ENCODE measurements at places on chromosomes 3 and 15. TPM values are rescaled to one million over a fixed set of nuclear protein-coding genes. Genes with fewer than 3 reads are reported as not detected.
A peak's percentile ranks its signal among the peaks of the same experiment; 100 is the strongest.

DNA sequence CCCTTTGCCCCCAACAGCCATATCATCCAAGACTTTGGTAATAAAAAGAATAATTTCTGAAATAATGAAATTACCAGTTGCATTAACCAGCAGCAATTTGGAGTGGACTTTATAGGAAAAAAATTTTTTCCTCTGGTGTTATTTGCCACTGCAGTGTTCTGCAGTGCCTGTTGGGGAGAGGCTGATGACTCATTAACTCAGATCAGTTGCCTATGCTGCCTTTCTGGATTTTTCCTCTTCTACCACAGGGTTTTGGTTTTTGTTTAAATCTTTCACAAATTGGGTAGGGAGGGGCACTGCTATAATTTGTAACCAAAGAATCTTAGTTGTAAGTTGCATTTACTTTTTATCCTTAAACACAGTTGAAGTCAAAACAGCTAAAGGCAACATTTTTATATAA is 22.7 kb downstream of the ATP6V1A start:
- DNase-seq: no peak

- no peak for DNase-seq
Measured at GRCh38 chr3:159782724-159783421, 205.8 kb upstream of the IL12A start.

GRCh38 chr3:52298149-52299098 is 10.8 kb downstream of the GLYCTK start:
- DNase-seq: peak; percentile 79

DNA sequence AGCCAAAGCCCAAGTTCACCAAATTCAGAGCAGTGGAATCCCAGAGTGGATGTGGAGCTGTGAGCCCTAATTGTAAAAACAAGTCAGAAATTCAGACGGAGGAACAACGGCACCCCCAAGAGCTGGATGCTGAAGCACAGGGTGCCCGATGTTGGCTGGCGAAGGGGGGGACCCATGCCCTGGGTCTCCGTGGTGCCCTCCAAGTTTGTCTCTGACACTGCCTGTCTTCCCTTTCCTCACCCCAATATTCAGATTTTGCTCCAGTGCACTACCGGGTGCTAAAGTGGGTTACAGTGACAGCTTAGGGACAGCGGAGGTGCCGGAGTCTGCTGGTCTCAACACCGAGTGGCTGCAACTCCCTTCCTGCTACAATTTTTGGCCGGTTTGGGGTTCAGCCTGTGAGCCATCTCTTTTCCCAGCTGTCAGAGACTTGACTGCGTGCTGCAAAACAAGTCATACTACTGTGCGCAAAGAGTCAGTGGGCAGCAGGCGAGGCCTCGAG is 6.6 kb downstream of the GRIP2 start:
- no peak for DNase-seq

DNA sequence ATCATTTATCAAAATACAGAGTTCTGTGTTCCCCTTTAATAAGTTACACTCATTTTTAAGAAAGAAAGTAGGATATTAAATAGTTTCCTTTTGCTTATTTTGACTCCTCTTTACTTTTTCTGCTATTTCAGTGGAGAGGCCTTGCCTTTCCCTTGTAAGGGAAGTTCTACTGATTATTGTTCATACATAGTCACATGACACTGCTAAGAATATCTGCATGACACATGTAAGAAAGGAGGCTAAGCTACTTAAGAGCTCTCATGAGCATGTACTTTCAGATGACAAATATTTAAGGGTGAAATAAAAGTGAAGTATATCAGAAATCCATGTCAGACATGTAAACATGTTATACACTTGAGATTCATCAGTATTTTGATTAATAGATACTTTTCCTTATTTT is 39.0 kb downstream of the MYRIP start:
- DNase-seq: no peak

Gene DNAJC17
- total RNA-seq: 39.8 TPM

GRCh38 chr3:16305111-16305541 is 40.1 kb downstream of the OXNAD1 start:
- DNase-seq: no peak

DNA sequence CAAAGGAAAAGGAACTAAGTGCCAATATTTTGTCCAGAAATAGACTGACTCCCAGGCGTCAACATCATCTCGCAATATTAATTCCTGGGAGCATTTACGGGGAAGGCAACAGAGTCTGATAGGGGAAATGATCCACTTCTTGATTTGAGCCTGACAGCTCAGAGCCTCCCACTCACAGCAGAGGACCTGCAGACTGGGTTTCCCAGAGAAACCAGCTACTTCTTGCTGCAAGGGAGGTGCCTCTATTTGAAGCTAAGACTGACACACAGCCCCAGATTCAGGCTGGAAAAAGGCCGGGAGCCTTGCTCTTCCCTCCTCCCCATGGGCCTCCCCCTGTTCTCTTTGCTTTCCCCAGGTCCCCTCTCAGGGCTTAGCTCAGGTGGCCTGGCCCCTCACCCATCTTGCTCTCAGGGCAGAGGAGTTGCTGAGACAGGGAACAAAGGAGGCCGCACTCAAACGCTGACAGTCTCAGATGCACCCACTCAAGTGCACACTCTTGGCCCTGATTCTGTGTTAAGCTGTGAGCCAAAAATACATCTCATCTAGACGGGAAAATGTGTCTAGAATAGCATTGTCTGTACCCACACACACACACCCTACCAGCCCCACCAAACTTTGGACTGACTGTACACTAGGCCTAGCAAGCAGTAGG is 49.8 kb upstream of the DCLK3 start:
- peak; percentile 40 for DNase-seq

DNA sequence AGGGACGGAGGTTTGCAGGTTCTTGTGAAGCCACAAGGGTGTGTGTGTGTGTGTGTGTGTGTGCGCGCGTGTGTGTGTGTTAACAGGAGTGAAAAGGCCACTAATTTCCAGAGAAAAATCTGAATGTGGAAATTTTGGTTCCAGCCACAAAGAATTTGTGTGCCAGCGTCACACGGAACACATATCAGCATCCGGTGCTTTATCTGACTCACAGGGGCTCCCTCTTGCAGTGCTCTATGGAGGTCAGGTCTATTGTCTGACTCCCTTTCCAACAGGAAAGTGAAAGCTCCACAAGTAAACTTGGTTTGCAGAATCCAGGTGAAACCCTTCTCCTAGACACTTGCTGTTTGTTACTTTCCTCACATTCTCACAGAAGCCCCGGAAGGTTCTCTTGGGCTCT is 6.2 kb downstream of the CLDN11 start:
- DNase-seq: no peak

DNA sequence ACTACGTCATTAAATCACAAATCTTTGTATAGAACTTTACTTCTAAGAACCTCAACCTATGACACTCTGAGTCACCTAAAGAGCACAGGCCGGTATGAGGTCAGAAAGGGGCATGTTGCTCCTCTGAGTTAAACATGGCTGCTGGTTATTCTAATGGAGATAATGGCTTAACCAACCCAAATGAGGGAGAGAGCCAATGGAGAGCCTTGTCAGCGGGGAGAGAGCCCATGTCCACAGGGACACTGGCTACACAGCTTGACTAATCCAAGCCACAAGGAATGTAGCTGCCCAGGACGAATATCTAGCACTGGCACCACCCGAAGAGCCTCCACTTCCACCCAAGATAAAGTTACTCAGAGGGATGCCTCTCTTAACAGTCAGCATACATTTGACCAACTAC is 77.0 kb upstream of the STAC start:
- no peak for DNase-seq

DNA sequence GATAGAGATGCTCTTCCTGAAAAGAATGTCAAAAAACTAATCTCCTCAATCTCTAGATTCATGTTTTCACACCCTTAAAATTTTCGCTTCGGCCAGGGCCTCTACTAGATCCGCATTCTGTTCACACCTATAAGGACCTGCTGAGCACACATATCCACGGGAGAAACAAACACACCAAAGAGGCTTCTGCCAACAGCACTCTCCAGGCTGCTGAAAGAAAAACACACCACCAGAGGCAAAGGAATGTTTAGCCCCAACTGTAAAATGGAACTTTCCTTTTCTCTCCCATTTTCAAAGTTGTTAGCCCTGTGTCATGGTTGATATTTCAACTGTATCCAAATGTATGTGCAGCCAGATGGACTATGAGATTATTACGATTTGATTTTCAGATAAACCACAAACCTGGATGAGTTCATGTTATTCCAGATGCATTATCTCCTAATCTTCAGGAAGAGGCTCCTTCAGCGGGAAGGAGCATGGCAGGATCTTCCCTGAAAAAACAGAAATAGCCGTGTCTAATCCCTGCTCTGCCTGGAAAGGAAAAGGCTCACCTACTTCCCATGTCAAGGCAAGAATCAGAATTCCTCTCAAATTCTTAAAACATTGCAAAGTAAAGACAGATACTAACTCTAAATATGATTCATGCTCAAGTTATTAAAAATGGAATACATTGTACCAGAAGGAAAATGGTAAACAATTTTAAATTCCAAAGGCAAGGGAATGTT is 442.7 kb upstream of the NR2F2 start:
- no peak for DNase-seq

GRCh38 chr3:130969621-130970020 is 57.0 kb downstream of the ASTE1 start:
- DNase-seq: no peak

Data from lung (tissue), 17 donors.